Mucosa of descending colon (tissue), 3 donors: ENCODE measurements at places on chromosomes 2 and 18.

GRCh38 chr2:191691898-191692297 is 14.0 kb downstream of the NABP1 start:
- DNase-seq = no peak

DNA sequence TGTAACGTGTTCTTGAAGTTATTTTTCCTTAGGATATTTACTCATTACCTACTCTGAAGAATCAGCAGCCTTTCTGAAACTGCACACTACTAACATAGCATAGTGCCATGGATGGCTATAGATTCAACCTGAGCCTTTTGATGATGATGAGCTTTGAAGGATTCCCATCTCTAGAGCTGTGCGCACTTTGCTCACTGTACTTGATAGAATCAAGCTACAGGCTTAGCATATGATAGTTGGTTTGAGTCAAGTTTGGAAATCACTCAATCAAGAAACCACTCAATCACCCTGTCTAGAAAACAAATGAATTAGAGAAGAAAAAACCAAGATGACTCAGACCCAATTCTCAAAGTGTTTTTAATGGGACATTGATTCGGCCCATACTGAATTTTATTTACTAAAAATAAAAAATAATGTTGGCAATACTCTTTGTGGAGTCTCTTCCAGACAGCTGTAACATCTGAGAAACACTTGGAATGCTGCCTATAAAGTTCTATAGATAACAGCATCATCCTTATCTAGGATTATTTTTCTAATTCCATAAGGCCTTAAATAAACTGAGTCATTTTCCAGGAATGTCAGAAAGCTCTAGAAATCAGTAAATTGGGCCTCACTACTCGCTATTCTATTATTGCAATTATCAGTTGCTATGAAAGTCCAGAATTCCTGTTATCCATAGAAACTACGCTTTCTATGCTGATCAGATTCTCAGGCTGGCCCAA is 259.0 kb upstream of the ERBB4 start:
- no peak for DNase-seq

DNA sequence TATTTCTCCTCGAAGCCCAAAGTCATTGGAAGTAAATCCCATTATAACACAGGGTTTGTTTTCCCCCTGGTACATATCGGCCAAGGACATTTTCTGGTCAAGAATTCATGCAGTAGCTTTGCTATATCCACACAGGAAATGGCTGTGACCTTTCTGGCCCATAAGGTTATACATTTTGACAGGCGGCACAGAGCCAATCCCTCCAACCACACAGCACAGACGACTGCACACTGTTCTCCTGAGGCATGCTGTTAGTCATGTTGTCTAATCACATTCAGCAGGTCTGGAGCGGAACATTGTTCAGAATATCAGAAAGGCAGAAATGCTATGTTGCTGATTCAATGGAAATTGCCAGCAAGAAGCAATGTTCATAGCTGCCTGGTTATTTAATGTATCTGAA is 742.3 kb upstream of the SLC8A1 start:
- DNase-seq = no peak

DNA sequence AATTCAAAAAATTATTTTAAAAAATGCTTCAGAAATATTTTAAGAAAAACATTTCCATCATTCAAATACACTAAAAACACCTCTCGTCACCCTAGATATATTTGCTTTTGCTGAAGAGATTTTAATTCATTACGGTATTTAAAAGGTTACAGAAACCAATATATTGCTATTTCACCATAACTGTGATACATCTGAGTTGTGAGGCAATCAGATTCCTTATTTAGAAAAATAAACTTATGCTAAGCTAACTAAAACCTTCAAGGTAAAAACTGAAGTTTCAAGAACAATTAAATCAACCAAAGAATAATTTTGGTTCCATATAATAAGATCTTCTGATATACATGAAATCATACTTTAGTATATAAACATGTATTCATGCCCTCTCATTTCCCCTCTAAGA is 32.8 kb downstream of the PELI1 start:
- no peak for DNase-seq

DNA sequence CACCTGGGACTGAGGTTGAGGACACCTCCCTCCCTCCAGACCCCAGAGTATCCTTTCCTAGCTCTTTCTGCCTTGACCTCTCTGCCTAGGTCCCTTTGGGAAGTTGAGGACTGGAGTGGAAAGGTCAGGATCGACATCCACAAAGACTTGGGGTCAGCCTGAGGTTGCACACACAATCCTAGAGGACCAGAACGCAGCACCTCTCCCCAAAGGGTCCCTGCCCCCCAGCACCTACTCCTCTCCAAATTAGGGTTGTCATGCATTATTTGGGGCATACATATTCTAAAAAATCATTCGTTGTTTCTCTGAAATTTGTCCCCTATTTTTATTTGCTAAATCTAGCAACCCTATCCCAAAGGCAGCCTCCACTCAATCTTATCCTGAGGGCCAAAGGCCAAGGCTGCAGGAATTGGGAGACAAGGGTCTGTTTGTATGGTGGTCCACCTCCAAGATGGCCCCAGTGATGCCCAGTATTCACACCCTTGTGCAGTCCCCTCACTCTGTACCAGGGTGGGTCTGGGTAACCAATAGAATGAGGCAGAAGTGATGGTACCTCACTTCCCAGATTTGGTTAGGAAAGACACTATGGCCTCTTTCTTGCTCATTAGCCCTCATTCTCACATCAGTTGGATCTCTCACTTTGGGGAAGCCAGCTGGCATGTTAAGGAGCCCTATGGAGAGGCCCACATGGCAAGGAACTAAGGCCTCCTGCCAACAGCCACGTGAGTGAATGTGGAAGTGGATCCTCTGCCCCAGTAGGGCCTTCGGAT is 3.5 kb upstream of the CHRNG start:
- DNase-seq = no peak

- no peak for DNase-seq
Measured at GRCh38 chr2:98383166-98383565, 36.9 kb downstream of the CNGA3 start.

- DNase-seq = peak; percentile 2
Measured at GRCh38 chr18:68796936-68797690, 767 bp upstream of the CCDC102B start.

- DNase-seq = no peak
Measured at GRCh38 chr2:179560257-179560735, 295.7 kb upstream of the SESTD1 start.

- DNase-seq = no peak
Measured at GRCh38 chr2:64654063-64654811, 524 bp upstream of the SERTAD2 start.

GRCh38 chr2:8743261-8743660 is 61.4 kb downstream of the ID2 start:
- no peak for DNase-seq
